ENCODE measurements at places on chromosomes 4 and X.

GRCh38 chrX:56029691-56030090, 202.5 kb upstream of the KLF8 start:
- no peak for DNase-seq

DNA sequence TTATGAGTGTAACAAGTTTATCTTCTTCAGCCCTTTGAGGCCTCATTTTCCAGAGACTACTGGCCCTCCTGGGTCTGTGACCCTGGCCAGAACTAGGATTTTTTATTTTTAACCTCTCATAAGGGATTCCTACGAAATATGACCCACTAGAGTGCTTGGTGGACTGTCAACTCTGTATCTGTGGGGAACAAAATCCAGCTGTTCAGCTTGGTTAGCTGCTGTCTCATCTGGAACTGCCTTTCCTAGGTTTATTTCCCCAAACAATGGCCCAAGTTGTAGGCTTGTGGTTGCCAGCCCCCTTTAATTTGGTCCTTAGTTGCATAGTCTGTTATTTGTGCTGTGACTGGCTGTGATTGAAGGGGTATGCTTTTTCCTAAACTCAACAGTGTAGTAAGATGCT, 56.2 kb downstream of the NHS start:
- DNase-seq, result no peak

DNA sequence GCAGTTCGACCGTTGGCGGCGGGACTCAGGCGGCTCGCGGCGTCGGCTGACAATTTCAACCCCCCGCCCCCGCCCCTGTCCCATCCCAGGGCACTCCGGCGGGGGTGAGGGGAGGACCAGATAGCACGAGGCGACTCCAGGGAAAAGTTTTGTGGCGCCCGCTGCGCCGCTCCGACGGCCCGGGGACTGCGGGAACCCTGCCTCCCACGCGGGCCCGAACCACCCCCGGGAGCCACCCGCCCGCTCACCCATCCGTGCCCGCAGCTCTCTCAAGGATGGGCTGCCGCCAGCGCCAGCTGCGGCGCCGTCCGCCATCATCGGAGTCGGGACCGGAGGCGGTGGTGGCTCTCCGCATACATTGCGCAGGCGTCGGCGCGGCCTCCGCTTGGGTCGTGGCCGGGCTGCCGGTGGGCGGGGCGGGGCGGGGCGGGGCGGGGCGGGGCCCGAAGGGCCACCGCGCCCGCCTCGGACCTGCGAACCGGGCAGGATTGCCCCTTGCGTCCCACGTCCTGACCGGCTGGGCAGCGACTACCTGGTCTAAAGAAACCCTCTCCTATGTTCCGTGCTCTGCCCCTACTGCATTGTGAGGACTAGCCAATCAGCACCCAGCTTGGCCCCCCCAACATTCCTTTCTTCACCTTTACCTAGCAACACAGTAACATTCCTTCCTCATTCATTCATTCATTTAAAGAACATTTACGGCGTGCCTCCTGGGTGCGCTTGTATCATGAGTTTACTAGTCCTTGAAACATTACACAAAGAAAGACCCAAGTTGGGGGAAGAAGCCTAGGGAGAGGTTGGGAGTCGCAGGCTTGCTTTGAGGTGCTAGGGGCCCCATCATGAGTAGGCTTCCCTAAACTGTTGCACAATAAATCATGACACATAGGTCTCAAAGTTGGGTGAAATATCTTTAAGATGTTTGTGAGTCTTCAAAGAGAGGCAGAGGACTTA, at the start of gene MAP7D3:
TSS of gene MAP7D3 (minus strand) at position 360 of the 951 bp plus-strand sequence. CDS start at position 318, 42 bp downstream.
- DNase-seq, result no peak

GRCh38 chr4:41281038-41281634, 24.4 kb downstream of the UCHL1 start:
- DNase-seq, result no peak

- DNase-seq, result no peak
Measured at GRCh38 chr4:138572007-138572406, 329.9 kb upstream of the SLC7A11 start.

DNA sequence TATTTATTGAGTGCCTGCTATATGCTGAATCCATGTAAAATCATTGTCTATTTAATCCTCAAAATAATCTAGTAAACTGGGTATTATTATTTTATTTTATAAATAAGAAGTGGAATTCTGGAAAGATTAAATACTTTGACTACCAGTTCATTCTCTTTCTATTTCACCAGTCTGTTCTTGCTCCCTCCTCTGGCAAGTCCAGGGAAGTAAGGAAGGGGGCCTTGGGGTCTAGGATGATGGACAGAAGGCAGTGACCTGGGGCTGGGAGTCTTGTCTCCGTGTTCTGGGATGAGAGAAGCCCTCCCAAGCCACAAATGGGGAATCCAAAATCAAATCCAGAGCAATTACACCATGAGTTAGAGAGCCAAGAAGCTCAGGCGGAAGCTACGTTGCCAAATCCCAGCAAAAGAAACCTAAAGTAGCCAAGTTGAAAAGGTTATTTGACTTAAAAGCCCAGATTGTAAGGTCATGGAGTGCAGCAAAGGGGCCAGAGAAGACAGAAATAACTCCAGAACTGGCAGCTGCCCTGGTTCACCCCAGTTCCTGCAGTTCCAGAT, 28.3 kb upstream of the PARM1 start:
- no peak for DNase-seq

GRCh38 chrX:545452-545885, 85.1 kb upstream of the SHOX start:
- DNase-seq, result no peak

GRCh38 chrX:41350976-41351569, 17.1 kb downstream of the DDX3X start:
- DNase-seq, result no peak

DNA sequence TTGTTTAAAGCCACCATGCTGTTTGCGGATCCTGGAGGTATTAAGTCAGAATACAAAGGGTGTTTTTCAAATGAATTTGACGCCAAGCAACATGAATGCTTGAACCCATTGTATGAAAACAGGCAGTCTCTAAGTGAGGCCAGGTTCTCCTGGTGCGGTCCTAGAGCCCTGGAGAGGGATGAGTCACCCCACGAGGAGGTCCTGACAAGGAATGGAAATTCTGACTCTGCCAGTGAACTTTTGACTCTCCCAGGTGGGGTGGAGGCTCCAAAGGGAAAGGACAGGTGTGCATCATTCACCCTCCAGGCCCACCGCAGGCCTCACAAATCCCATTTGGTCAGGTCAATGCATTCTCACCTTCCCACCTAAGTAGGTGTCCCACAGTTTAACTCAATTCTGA, 1.5 kb downstream of the TRIM2 start:
- no peak for DNase-seq

- DNase-seq, result no peak
Measured at GRCh38 chr4:16136827-16137226, 53.0 kb upstream of the PROM1 start.

DNA sequence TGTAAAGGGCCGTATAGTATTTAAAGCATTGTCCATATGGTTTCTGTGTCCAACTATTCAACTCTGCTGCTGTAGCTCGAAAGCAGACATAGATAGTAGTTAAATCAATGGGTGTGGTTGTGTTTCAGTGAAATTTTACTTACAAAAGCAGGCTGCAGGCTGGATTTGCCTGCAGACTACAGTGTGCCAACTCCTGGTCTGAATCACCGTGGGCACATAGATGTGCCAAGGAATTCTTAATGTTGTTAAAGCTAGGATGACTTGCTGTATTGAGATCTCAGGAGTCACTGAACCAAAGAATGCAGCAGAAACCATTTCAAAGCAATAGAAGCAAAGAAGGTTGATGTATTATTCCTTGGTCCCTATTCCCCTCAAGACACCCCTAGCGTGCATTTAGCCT, 379.0 kb downstream of the STIM2 start:
- DNase-seq, result no peak

GRCh38 chr4:152437561-152437960, 98.3 kb downstream of the FBXW7 start:
- DNase-seq, result no peak

DNA sequence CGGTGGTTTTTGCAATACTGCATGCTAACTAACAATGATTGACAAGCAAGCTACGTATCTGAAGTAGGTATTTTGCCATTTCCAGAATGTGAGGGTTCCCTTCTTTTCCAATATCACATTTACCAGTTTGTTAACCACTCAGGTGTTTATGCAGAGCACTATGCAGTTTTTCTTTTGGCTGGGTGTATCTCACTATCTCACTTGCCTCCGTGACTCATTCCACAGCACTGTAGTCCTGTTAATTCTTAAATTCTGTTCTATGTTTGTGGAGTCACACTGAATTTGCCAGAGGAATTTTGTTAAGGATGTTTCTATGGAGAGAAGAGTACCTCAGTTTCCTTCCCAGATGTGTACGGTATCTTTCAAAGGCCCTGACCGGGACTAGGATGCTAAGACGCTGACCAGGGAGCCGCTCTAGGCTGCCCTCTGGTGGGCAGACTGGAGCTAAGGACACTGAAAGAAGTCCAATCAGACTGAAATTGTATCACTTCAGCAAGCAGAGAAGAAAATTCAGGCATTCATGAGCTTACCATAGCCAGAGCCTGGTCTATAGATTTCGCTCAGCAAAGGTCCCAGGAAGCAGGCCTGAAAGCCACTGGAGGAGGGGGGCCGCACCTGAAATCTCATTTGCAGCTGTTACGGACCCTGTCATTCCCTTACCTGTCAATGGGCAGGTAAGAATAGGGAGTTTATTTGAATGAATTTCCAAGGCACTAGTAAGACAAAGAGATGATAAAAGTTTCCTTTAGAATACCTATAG, 388.4 kb upstream of the SPOCK3 start:
- DNase-seq, result no peak

GRCh38 chrX:30488092-30488491, 89.5 kb downstream of the TASL start:
- no peak for DNase-seq

DNA sequence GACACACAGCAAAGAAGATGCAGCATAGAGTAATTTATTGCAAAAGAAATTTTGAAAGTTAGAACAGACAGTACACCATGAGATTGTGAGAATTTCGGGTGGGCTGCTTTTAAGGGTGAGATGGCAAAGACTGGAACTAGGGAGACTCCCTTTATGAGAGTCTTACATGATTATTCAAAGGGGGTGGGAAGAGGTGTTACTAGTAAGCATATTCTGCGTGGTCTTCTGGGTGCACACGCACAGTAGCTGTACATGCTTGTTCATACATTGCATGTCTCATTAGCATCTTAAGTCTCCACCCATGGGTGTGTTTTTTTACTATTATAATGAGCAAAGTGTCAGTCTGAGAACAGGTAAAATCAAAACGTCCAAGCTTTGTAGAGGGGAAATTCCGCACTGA, 49.4 kb upstream of the USP38 start:
- no peak for DNase-seq

DNA sequence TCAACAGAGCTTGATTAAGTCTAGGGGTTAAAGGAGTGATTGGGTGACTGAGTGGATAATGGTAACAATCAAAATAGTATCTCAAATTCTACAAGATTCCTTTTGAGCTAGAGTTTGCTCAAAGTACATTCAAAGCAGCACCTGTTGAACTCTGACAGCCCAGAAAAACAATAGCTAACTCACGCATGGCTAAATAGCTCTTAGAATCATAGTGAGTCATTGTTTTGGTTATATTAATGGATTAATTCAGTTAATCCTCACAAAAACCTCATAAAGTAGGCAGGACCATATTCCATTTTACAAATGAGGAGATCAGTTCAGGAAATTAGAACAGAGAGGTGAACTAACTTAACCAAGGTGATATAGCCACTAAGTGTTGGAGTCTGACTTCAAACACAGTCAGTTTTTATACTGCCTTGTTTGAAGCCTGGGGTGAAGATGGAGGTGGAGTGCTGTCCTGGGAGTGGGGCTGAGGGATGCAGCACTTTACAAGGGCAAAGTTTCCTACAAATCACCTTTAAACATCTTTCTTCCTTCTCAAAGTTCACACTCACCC, 35.9 kb upstream of the PPM1K start:
- DNase-seq, result no peak

- no peak for DNase-seq
Measured at GRCh38 chr4:137226221-137226620, 306.1 kb downstream of the PCDH18 start.

GRCh38 chr4:30847167-30847566, 127.0 kb downstream of the PCDH7 start:
- DNase-seq, result no peak

- DNase-seq, result no peak
Measured at GRCh38 chr4:147957446-147957845, 225.6 kb downstream of the ARHGAP10 start.

GRCh38 chr4:187999406-187999932, 3.9 kb downstream of the ZFP42 start:
- DNase-seq, result no peak

- DNase-seq, result no peak
Measured at GRCh38 chrX:24392709-24393108, 32.3 kb downstream of the SUPT20HL1 start.

DNA sequence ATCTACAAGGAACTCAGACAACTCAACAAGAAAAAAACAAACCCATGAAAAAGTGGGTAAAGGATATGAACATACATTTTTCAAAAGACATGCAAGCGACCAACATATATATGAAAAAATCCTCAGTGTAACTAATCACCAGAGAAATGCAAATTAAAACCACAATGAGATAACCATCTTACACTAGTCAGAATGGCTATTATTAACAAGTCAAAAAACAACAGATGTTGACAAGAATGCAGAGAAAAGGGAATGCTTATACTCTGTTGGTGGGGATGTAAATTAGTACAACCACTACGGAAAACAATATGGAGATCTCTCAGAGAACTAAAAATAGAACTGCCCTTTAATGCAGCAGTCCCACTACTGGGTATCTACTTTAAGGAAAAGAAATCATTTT, 12.1 kb downstream of the NIPAL1 start:
- no peak for DNase-seq

GRCh38 chr4:181523973-181524372, 719.2 kb upstream of the TENM3 start:
- DNase-seq, result no peak

- DNase-seq, result no peak
Measured at GRCh38 chrX:17020851-17021821, 74.7 kb downstream of the REPS2 start.

GRCh38 chrX:24676403-24677024, 17.2 kb upstream of the POLA1 start:
- DNase-seq, result no peak

- no peak for DNase-seq
Measured at GRCh38 chrX:129719268-129719667, 19.5 kb upstream of the XPNPEP2 start.

DNA sequence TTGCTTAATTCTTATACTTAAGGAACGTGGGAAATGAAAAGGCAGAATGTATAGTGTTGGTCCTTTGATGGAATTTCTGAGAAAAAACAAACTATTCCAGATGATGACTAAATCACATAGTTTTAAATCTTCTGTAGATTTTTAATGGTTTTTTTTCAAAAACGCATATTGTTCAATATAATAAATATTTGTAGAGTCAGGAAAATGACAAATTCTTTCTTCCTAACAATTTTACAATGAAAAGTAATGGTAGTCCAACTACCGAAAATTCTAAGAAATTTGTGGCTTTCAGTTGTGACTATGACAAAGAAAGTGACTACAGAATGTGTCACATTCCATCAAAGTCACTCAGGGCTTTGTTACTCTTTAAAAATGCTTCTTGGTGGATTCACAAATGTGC, 164.8 kb upstream of the PITX2 start:
- DNase-seq, result no peak

DNA sequence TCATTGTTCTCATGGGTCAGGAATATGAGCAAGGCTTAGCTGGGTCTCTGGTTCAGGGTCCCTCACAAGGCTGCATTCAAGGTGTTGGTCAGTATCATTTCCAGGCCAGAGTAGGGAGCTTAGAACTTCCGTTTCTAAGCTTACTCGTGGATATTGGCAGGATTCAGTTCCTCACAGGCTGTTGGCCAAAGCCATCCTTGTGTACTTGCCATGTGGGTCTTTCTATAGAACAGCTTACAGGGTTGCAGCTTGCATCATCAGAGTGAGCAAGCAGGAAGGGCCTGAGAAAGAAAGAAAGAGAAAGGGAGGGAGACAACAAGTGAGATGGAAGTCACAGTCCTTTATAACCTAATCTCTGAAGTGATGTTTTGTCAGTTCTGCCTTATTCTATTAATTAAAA, 5.1 kb upstream of the LIMCH1 start:
- DNase-seq, result no peak

Data from cortex of kidney (tissue), 1 donor.